Islet precursor cell (in vitro differentiated cells): ENCODE measurements at places on chromosomes 12 and 14.
A peak's percentile ranks its signal among the peaks of the same experiment; 100 is the strongest.

- peak; percentile 66 for DNase-seq
Observed at GRCh38 chr14:25406818-25407217, 356.9 kb upstream of the STXBP6 start.

- DNase-seq: no peak
Observed at GRCh38 chr14:101992708-101993107, 28.3 kb downstream of the DYNC1H1 start.

- no peak for DNase-seq
Observed at GRCh38 chr12:46209170-46209569, 59.7 kb downstream of the SLC38A1 start.

DNA sequence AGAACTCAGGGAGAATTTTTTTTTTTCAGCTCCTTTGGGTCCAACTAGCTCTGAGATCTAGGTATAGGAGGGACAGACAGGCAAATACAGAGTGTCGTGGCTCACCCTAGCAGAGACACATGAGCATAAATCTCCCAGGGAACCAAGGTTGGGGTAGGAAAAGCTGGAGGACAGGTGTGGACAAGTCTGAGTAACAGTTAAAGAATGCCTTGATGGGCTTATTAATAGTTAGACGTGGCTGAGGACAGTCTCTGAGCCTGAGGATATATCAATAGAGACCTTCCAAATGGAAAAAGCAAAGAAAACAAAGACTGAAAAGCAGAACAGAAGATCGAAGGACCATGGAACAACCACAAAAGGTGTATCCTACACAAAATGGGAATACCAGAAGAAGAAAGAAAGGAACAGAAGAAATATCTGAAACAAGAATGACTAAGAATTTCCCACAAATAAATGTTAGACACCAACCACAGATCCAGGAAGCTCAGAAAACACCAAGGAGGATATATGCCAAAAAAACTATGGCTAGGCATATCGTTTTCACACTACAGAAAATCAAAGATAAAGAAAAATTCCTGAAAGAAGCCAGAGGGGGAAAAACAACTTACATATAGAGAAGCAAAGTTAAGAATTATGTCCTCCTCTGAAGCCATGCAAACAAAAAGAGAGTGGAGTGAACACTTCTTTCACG, 80.9 kb downstream of the PTPRB start:
- DNase-seq: no peak

GRCh38 chr14:96989306-96989705, 192.1 kb downstream of the VRK1 start:
- DNase-seq: no peak

DNA sequence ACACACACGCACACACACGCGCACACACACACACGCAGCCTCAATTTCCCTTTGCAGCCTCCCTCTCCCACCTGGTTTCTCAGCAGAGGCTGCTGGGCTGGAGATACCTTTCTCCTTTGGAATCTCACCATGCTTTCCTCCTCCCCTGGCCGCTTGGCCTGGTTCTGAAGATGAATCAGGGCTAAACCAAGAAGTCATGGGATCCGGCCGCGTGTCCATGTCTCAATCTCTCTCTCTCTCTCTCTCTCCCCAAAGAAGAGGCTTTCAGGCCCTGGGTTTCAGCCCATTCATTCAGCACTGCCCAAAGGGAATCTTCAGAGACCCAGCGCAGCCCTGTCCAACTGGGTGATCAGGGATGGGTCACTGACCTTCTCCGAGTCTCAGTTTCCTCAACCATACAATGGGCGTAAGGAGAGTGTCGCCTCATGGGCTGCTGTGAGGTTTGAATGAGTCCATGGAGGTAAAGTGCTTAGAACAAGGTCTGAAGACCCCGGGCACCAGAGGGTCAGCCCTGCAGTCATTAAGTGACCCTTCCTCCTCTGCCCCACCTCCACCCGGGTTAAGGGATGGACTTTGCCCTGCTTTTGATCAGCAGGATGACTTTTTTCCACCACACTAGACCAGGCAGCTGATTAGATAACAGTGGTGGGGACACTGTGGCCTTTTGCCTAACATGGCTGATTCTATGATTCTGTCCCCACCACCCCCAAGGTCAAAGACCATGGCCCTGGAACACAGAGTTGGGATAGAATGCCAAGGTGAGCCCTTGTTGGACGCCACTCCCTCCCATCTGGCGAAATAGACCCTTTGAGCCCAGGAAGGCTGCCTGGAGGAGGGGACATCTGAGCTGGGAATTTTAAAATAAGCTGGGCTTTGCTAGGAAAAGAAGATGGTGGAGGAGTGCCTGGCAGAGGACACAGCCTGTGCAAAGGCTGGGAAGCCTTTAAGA, 42.1 kb downstream of the SCARB1 start:
- DNase-seq: no peak

GRCh38 chr12:75754698-75755097, 243.3 kb upstream of the KRR1 start:
- no peak for DNase-seq

GRCh38 chr12:19910681-19911080, 457.7 kb upstream of the PDE3A start:
- no peak for DNase-seq

DNA sequence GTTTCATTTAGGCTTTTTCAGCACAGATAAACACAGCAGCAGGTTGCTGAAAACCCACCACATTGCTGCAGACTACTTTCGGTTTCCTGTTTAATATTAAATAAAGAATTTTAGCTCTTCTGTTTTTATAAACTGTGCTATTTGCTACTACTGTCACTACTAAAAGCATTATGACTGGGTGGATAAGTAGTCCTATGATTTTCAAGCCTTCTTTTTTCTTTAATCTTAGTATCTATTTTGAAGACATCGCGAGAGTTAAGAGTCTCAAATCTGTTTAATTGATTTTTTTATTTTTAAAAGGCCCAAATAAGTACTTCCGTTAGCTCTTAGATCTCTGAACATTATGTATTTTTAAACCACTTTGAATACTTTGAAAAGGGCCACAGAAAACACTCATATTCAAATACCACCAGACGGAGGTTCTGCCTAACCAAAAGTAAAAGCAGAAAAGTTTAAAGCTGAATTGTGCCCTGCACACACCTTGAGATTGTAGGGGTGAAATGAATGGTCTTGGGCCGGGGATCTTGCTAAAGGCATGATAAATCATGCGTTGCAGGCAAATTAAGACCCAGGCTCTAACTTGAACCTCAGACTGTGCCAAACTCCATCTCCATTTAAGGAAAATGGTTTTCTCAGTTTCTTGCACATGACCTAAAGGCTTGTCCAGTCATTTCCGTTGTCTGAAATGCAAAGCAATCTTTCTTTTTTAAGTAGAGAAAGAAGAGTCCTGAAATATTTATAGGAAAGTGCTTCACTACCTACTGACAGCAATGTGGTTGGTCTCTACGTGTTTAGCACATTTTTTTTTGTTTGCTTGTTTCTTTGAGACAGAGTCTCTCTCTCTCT, 13.6 kb upstream of the FOXN3 start:
- peak; percentile 28 for DNase-seq

DNA sequence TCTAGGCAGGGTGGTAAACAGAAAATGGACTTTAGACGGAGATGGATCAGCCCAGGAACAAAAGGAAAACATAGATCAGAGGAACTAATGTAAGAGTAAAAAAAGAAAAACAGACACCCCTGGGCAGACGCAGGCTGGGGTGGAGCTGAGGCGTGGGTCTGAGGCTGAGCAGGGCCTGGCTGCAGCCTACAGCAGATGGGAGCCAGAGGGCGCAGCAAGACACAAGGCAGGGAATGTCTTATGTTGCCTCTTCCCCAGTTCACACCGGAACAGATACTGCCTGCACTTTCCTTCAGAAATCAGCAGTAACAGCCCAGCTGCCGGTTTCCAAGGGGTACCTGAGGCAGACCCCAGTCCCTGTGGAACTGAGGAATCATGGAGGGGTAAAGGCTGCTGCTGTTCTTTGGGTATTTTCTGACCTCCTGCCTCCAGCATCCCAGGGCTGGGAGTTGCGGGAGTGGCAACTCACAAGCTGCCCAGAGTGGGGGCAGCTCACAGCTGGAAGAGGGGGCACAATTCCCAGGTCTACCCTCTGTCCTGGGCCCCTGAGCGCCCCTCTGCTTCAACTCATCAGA, 9.8 kb downstream of the ZNF605 start:
- no peak for DNase-seq

DNA sequence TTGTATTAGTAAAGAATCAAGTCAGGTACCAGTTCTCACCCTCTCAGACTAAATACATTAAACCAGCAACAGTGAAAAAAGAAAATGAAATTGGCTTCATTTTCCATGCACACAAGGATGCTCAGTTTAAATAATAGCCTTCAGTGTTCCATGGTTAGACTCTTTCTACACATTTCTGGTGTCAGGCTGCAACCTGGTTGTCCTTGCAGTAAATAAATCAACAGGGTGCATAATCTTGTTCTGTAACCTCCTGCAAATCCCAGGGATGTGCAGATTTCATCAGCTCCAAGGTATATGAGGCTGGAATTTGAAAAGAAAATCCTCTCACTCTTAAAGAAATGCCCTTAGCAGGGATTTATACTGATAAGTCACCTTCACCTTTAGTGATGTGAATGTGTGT, 46.7 kb upstream of the BTG1 start:
- no peak for DNase-seq

GRCh38 chr14:96486705-96487104, 15.5 kb upstream of the PAPOLA start:
- no peak for DNase-seq

DNA sequence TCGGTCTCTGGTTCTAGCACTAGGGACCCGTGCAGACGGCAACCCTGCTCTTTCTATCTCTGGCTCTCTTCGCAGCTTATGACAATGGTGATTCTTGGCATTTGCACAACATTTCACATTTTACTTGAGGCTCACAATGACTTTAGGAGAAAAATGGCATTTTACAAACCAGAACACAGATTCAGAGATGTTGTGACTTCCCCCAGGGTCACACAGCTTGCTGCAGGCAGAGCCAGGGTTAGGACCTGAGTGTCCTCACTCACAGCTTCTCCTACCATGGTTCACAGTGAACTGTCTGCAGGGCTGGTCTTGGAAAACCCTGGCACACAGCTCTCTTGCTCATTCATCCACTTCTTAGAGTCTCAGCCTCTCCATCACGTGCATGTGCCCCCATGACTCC, 23.7 kb downstream of the P2RX7 start:
- DNase-seq: no peak

- DNase-seq: peak; percentile 57
Observed at GRCh38 chr14:91509083-91509877, 830 bp downstream of the PPP4R3A start.

DNA sequence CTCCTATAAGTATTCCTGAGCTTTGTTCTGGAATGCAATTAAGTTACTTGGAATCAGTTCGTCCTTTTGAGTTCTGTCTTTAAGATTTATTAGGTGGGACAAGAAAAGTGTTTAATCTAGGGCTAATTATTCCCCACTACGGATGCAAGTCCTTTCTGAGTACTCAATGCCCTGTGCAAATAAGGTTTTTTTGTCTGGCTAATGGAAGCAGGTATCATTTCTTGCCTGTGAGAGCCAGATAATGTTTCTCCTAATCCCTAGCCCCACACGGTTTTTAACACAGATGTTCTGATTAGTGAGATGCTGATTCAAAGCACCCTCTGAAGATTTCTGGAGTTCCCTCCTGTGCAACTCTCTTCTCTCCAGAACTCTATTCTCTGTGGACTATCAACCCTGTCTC, 296.6 kb upstream of the PRICKLE1 start:
- no peak for DNase-seq

DNA sequence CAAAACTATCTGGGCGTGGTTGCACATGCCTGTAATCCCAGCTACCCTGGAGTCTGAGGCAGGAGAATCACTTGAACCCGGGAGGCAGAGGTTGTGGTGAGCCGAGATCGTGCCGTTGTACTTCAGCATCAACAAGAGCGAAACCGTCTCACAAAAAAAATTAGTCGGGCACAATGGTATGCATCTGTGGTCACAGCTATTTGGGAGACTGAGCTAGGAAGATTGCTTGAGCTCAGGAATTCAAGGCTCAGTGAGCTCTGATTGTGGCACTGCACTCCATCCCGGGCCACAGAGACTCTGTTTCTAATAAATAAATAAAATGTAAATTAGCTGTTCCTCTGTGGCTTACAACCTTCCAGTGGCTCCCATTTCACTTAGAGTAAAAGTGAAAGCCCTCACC, 28.0 kb downstream of the RCOR1 start:
- no peak for DNase-seq

DNA sequence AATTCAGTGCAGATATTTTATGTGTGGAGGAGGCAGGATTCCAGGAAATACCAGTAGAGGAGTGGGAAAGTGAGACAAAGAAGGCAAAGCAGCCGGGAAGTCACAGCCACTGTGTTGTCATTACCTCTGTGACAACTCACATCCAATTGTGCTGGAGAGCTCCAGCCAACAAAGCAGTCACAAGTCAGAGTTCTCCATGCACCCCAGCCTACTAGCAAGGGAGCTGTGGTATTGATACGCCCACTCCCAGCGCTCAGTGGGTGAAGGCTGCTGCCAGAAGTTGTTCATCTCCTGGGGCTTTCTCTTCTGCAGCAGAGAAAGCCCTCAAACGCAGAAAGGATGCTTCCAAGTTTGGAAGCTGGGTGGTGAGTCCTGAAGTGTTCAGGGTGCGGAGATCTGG, 93.9 kb downstream of the DICER1 start:
- no peak for DNase-seq

- no peak for DNase-seq
Observed at GRCh38 chr12:116366456-116366776, 88.9 kb upstream of the MED13L start.

GRCh38 chr12:42589465-42590329, at the start of gene PRICKLE1:
Gene PRICKLE1 (minus strand): TSS chr12:42589746. CDS start chr12:42472516, 117,230 bp downstream.
- DNase-seq: peak; percentile 78

DNA sequence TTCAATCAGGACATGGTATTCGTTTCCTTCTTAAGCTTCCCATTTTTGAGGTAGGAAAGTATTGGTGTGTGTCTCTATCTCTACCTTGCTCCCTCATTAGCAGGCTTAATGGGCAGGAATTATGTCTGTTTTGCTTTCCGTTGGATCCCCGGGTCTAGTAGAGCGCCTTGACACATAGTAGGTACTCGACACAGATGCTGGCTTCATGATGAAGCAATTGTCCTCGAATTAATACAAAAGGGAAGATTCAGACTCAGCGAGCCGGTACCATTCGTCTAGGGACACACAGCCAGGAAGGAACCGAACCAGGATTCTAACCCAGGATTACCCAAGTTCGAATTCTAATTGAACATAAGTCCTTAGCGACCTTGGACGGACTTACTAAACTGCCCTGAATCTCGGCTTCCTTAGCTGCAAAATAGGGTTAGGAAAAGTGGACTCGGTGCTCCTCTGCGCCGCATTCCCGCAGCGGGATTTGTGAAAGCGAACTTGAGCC, 496 bp upstream of the ISCU start:
- DNase-seq: no peak

- no peak for DNase-seq
Observed at GRCh38 chr14:76921088-76921399, 94.8 kb downstream of the LRRC74A start.

DNA sequence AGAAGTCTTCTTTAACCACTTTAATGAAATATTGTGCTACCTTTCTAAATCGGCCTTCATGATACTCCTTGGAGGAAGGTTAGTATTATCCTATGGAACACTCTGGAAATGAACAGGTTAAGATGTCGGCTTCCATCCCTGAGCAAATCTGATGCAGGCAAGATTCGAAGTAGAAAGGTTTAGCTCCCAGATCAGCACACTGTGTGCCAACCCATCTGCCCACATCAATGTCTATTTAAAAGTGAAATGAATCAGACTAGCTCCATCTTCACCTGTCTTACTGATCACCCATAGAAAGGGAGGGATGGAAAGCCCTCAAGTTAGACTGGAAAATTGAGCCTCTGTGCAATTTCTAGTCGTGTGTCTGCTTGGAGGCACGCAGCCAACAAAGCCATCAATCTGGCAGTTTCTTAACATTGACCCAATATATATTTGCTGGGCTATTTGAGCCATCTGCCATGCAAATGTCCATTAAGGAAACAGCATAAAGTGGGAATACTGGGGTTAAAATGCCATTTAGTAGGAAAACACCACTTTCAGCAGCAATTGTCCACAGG, 506.1 kb downstream of the RMST start:
- DNase-seq: no peak
